Activated effector memory CD4-positive, alpha-beta T cell treated with anti-CD3 and anti-CD28 coated beads, Interleukin-2, amount 50 U/mL, for 16 hours (primary cell): ENCODE measurements at places on chromosomes 7 and 10.

GRCh38 chr10:97719602-97720001, 6.1 kb downstream of the MARVELD1 start:
- DNase-seq = no peak

DNA sequence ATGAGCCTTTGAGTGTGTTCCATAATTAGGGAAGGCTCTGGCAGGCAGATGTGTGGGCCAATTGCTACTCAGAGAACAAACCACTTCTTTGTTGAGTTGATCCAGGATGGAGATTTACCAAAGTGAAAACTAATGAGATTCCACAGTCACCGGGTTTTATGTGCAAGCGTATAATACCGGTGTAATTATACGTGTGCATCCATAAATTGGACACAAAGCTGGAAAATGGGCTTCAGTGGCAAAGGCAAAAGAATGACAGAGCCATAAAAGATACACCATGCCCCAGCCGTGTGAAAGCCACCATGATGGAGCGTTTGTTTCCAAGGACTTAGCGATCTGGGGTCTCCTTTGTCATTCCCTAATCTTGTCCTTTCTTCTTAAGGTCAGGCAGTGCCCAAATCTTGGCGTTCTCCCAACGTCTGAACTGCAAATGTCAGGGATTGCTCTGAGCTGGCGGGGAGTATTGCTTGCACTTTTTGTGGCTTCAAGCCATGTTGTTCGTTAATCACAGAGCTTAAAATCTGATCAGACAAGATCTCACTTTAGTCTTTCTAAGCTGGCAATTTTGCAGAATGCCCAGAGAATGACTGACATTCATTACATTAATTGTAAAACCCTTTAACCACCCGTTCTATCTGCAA, 70.1 kb downstream of the NPTX2 start:
- no peak for DNase-seq

GRCh38 chr7:1569833-1570632, at the start of gene PSMG3:
Gene PSMG3, minus strand, starts transcription at chr7:1570032. Its CDS starts 693 bp downstream, at chr7:1569339.
- DNase-seq = peak; percentile 95

GRCh38 chr10:124448696-124449169, 1.1 kb downstream of the NKX1-2 start:
- DNase-seq = no peak
